HT1080 (cell line): ENCODE measurements at places on chromosomes 6 and 20. TPM values are rescaled to one million over a fixed set of nuclear protein-coding genes. Genes with fewer than 3 reads are reported as not detected.

DNA sequence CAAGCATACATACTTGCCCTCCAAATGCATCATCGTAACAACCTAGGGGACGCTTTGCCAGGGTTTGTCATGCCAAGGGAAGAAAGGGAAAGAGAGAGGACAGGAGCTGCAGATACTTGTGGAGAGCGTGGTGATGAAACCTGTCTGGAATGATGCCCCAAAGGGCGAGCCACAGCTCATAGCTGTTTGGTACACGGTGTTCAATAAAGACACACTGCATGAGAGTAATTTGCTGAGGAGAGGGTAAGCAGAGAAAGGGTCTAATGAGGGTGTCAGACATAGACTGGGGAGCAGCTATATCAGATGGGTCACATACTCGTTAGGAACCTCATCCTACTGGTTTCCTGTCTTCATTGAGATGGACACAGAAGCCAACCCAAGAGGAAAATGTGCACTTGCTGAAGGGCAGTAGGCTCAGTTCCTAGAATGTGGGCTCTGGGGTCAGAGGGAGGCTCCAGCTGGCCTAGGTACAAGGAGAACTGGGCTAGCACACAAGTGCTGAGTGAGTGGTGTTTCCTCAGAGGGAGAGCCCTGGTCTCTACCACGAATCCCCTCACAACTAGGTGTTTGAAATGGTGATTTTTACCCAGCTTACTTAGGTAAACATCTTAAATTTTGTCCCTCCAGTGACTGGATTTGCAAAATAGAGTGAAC is 5.2 kb upstream of the FOXO3 start:
- DNase-seq: no peak

- no peak for DNase-seq
Measured at GRCh38 chr6:34174846-34175399, 29.0 kb upstream of the GRM4 start.

CARMIL1 gene
- total RNA-seq: 8.8 and 9.8 TPM in 2 replicates

DNA sequence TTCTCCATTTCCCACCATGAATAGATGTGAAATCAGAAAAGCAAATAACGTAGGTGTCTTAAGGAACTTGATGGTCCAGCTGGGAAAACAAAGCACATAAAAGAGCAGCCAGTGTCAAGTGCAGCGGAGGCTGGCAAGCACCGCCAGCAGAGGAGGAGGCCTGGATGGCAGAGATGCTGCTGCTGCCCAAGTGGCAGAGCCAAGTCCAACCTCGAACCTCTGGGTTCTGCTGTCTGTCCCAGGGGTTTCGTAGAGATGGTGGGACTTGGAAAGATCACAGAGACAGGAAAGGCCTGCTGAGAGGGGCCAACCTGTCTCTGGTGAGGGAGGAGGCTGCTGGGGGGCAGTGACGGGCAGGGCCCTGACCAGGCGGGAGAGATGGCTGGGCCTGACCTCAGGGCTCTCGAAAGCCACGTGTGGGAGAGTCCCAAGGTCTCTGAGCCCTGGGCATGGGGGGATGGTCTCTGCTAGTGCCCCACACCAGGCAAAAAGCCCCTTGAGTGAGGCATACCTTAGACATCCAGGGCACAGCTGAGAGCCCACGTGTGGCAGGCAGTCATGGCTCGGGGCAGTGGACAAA is 77.3 kb downstream of the TCP11 start:
- DNase-seq: no peak

DNA sequence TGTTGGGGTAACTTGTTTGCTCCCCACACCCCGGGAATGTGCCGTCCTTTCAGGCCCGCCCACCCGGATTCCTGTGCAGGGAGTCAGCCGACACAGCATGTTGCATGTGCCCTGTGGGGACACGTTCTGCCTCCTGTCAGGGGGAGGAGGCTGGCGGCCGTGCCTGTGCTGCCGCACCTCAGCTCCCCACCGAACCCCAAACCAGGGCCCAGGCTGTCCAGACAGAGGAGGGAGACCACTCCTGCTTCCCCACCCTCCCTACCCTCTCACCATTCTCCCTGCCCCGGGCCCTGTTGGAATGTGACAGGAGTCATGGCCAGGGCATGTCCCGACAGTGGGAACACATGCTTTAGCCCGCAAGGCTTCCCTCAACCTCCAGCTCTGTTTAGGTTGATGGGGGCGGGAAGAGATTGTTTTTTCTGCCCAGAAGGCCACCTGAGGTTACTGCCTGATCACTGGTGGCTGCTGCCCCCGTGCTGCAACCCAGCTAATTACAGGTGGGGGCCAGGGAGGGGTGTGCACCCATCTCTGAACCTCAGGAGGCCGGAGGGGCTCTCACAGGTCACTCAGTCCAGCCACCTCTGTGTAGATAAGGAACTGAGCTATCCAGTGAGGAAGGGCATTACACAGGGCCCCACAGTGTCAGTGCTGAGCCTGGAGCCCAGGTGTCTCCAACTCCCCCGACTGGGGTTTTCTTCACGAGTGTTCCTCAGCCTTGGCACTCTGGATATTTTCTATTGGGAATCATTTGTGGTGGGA is 13.6 kb downstream of the LRRC73 start:
- DNase-seq: peak; percentile 50

GRCh38 chr20:56857950-56858349 is 228.8 kb downstream of the TFAP2C start:
- no peak for DNase-seq

TRIM31 gene
- 0.03 TPM in 1 of 2 replicates, not detected in the other for total RNA-seq

DNA sequence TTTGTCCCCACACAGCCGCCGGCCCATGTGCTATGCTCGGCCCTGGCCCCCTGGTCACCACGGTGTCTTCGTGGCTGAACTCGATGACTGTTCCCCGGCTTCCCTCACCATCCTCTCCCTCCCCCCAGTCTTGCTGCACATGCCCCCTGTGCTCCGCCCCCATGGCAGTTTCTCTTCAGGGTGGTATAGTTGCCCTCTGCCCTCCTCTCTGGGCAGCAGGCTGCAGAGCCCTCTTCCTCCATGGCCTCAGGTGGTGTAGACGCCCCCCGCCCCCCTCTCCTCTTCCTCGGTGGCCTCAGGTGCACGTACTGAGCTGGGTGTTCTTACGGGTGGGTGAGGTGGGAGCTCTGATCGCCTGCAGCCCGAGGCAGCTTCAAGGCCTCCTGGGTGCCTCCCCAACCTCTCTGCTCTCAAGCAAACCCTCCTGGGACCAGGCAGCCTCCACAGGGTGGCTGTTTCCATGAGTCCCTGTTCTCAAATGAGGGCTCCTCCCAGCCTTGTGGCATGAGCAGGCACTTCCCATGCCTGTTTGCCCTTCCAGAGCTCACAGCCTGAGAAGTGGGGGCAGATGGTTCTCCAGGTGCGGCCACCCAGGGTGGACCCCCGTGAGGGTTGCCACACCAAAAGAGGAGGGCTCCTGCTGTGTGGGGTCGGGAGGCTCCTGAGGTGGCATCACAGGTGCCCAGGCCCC is 24.8 kb downstream of the COL20A1 start:
- no peak for DNase-seq

DNA sequence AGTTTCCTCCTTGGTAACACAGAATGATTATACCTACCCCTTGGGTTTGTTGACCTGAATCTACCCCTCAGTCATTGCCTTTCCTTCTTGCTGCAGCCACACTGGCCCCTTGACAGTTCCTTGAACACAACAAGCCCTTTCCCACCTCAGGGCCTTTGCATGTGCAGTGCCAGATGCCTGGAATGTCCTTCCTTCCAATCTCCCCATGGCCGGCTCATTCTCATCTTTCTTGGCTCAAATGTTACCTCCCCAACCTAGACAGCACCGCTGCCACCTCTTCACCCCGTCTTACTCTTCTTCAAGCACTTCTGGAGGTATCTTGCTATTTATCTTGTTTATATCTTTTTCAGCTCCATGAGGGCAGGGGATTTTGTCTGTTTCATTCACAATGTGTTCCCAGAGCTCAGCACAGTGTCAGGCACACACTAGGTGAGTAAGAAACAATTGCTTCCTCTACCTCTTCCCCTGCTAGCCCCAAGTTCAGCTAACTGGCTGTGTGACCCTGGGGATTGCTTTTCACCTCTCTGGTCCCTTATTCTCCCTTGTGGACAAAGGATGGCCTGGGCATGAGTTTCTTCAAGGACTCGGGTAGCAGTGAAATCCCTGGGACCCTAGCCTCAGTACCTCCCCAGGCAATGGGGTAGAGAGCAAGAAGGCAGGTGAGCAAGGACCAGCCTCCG is 121.5 kb downstream of the CEBPB start:
- DNase-seq: no peak

DNA sequence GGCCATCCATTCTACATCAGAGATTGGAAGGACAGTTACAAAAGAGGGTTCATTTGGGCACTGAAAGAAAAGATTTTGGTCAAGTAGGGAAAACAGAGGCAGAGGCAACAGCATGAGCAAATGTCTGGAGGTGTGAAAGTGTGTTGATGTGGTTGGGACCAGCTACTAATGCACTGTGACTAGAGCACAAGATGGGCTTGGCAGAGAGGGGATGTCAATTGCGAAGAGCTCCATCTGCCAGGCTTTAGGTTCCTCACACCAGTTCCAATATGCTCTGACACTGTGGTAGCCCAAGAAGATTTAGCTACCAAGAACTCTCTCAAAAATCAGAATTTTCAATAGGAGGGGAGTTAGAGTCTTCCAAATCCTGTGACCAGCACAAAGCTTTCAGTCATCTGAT is 42.1 kb downstream of the TRAF3IP2 start:
- DNase-seq: no peak

- no peak for DNase-seq
Measured at GRCh38 chr20:49710971-49711666, 2.6 kb downstream of the B4GALT5 start.

- no peak for DNase-seq
Measured at GRCh38 chr6:107110200-107110599, 5.1 kb downstream of the BEND3 start.

DNA sequence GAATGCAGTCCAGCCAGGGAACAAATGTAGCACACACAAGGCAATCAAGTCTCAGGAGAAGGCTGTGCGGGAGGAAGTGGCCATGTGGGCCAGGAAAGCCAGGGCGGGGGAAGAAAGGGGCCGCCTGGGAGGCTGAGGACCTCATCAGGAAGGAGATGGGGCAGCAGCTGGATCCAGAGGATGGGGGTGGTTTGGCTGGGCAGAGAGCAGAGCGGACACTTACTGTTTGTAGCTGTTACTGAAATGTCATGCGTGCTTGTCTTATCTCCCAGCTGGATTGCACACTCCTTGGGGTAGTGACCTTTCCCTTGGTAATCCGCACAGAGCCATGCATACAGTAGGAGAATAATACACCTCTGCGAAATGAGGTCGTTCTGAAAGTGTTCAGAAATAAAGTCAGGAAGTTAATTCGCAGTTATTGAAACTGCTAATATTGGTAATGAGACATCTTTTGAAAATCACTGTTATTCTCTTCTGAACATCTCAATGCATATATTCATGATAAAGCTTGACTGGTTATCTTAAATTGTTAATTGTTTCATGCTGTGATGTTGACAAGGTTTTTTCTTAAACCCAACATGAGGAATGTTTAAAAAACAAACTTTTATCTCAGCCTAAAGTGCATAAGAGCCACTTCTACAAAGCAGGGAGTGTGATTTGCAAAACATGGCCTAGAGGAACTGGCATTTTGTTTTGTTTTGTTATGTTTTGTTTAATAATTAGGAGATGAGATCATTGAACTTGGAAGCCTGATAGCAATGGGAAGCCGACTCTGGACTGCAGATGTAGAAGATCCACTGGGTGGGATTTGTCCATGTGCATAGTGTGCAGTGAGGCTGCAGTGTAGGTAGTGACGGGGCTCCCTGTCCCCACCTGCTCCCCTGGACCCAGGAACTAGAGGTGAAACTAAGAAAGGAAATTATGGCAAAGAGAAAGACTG is 18.0 kb upstream of the MAP3K4 start:
- no peak for DNase-seq

HLA-DRA gene
- 0.33 and 0.61 TPM in 2 replicates for total RNA-seq

- DNase-seq: no peak
Measured at GRCh38 chr20:55205665-55206064, 730.3 kb downstream of the DOK5 start.

- no peak for DNase-seq
Measured at GRCh38 chr6:119395192-119395591, 45.6 kb upstream of the MAN1A1 start.

DNA sequence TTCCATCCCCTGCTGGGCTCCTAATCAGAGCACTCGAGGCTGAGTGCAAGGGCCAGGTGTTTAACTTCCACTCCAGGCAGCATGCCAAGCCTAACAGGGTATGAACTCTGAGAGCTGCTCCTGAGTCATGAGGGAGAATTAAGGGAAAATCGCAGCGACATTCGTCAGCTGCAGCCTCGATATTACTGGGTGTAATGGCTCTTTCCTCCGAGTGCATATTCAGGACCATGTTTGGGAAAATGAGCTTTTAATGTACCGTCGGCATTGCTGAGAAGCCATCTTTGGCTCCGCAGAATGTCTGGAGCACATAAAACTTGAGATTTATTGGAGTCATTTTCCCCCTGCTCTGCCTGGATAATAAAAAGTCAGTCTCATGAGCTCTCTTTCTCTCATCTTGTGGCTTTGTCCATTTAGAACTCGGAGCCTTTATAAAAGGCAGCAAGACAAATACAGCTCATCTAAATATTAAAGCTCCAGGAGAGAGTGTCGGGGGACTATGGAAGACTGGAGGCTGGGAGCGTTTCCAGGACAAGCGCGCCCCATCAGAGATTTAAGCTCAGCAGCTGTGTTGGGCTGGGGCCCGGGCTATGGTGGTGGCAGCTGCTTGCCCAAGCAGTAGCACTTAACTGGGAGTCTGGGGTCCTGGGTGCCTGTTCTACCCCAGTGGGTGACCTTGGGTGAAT is 103.7 kb downstream of the TOX2 start:
- DNase-seq: peak; percentile 89

DNA sequence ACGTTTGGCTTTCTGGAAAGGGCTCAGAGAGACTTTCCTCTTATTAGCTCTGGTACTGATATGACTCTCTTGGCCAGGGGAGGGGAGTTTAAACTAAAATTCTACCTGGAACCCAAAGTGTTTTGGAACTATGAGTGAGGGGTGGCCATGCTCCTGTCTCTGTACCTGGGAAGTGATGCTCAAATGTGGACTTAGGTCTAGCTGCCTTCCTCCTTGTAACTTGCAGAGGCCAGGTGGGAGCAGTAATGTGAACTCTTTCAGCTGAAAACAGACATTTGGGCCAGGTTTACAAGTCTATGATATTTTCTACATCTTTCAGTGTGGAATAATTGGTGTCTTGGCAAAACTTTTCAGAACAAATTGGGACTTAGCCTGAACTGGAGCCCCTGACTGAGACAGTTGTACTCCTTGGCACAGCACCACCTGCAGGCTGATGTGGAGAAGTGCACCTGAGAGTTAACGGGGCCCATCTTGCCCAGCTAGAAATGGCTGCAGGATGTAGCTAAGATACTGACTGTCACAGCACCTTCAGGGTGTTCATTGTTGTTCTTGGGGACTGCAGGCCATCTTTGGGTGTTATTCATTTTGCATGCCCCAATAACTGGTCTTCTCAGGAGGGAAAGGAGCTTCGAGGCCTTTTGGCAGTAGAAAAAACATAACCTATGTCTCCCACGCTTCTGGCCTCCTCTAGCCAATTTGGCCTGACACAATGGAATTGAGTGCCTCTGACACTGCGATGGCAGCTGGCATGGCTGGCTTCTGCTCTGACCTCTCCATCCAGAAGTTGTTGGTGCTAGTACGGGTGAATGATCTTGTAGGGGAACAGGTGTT is 37.1 kb downstream of the CD109 start:
- DNase-seq: peak; percentile 65

GSTA3 gene
- not detected in 2 replicates for total RNA-seq
